Glomerular endothelial cell (primary cell): ENCODE measurements at places on chromosomes 7 and 10. TPM values are rescaled to one million over a fixed set of nuclear protein-coding genes. Genes with fewer than 3 reads are reported as not detected.

DNA sequence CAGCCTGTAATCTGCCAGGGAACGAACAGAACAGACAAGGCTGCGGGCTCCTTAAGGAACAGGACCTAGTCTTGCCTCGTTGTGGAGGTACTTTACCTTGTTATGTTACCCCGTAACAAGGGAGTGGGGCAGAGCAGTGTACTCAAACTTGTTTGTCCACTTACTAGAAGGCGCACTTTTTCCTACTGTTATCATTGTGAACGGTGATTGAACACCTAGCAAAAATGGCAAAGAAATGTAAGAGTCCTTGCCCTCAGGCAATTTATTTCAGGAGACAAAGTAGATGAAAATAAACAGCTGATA lies 620 bp upstream of the IMPDH1 start:
- no peak for DNase-seq

AKR1E2 gene
- total RNA-seq: 6.9 and 16.3 TPM in 2 replicates

GRCh38 chr10:96681524-96681923 lies 38.8 kb downstream of the PIK3AP1 start:
- DNase-seq: no peak

DNA sequence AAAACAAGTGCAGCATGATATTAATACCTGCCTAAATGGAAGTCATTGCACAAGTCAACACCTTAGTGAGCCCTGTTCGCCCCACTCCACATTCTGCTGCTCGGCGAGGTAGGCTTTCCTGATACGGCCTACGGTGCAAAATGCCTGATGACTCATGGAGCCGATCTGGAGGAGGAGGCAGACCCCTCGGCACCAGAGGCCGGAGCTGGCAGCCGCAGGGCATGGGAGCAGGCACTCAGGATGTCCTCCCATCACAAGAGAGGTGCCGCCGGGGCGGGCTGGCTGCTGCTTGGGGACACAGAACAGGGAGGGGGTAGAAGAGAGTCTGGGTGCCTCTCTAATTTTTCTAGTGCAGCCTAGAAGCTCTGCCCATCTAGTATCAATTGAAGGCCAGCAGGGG lies 418.5 kb upstream of the MGMT start:
- DNase-seq: no peak

CPN1 gene
- not detected in 2 replicates for total RNA-seq

H2BK1 gene
- not detected in 2 replicates for total RNA-seq

DNA sequence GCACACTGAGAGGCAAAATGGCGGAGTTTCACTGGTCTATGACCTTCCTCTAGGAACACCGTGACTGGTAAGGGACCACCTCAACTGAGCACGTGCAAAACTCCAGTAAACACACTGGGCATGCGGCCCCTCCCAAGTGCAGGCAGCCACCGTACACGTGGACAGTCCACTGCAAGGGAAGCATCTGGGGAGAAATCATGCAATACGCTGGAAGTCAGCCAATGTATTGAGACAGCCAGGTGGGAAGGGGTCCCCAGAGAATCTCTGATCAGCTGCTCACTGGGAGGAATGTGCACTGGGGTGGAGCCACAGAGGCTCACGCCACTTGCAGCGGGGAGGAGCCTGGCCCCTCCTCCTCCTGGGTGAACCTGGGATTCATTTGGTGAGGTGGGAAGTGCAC lies 49.3 kb downstream of the CFAP46 start:
- DNase-seq: no peak

DNA sequence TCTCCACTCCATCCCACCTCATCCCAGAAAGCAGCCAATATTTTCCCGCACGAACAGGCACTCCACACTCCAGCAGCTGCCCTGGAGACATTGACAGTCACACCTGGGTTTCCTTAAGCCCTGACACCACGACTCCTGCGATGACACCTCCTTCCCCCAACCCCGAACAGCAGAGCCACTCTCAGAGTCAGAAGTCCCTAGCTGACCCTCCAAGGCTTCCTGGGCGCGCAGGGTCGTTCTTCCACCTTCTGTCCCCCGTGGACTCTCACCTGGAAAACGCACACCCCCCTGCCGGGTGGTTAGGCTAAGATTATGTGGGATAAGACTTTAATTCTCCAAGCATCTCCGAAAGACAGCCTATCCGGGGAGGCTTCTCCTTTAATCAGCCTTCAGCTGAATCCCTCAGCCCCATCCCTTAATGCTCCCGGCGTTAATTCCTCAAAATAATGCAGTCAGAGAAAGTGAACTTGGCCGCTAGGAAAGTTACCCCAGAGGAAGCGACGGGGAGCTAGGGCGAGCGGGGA lies 1.1 kb downstream of the DENND11 start:
- no peak for DNase-seq

DNA sequence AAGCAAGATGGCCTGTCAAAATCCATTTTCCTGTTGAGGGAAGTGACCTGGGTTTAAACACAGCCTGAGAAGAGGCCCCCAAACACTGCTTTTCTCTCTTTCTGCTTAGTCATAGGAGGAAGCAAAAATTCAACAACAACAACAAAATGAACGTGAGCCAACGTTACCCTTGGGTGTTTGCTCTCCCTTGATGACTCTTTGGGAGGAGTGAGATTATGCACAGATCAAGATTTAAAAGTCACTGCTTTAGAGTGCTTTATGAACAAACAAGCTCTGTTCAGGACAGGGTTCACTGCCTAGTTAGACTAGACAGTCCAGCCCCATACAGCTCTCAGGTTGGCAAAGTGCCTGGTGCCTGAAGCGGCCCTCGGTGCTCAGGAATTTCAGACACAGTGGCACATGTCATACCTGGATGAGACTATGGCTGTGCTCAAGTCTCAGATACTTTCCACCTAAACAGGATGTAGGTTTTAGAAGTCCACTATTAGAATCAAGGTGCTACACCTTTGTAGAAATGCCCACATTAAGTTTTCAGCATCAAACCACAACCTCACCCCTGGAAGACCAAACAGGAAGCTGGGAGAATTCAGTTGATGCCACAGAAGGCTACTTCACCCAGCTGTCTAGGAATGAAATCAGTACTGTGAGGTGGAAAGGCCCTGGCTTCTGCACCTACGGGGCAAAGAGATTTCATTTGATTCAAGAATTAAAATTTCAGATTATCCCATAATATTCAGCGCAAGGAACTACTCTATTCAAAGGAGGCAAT lies 38.7 kb downstream of the DENND11 start:
- DNase-seq: no peak

IGFBP1 gene
- total RNA-seq: not detected in 2 replicates

- DNase-seq: no peak
These were observed 351.9 kb downstream of the CXCL12 start for GRCh38 chr10:44033008-44033407.

GRCh38 chr7:2010551-2011265 lies 222.0 kb downstream of the MAD1L1 start:
- no peak for DNase-seq

DNA sequence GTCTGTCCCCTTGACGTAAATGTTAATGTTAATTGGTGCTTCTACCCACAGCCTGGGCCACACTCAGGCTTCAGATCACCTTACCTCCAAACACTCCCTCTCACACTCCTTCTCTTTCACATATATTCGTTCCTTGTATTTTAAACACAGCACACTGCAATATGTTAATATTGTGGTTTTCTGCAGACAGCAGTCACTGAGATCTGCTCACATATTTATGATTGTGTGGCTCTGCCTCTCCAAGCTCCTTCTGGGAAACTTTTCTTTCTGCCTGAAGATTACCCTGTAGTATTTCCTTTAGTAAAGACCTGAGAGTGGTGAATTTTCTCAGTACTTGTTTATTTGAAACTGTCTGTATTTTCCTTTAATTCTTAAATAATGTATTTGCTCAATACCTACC lies 104.7 kb downstream of the VWC2 start:
- DNase-seq: no peak

DNA sequence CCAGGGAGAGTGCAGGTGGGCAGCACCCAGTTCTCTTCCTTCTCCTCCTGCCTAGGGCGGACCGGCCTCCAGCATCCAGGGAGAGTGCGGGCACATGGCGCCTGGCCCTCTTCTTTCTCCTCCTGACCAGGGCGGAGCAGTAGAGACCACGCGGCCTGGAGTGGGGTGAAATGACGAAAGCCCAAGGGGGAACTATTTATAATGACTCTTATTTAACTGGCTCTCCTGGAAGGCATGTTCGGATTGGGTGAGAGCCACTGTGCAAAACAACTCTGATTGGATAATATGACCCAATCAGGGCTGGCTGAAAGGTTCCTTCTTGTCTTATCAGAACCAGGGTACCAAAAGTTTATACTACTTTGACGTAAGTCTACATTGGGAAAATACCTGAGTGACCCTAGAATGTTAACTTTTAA lies 63.1 kb downstream of the ZNF37A start:
- no peak for DNase-seq

DNA sequence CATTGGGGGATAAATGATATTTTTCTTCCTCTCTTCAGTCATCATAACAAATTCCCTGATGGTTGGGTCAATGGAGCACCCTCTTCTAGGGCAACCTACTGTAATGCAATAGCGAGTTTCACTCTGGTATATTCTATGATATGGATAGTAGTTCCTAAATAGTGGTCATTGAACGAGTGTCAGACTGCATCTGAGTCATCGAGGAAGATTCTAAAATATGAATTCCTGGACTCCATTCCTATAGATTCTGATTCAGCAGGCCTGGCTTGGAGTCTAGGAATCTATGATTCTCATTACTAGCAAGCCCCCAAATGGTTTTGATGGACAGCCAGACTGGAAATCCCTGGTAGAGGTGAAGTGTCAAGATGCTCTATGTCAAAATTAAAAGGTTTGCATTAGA lies 254.5 kb downstream of the BUB3 start:
- DNase-seq: no peak

GRCh38 chr10:127029061-127029460 lies 123.8 kb downstream of the DOCK1 start:
- DNase-seq: no peak

- no peak for DNase-seq
These were observed 51.9 kb downstream of the ZNF365 start for GRCh38 chr10:62426086-62426485.

GRCh38 chr10:97718659-97719142 lies 5.2 kb downstream of the MARVELD1 start:
- DNase-seq: no peak

ELOVL3 gene
- not detected in 2 replicates for total RNA-seq

CPEB3 gene
- 0.63 and 1.6 TPM in 2 replicates for total RNA-seq

- DNase-seq: no peak
These were observed 33.9 kb downstream of the VWDE start for GRCh38 chr7:12369756-12370155.

DOCK1 gene
- 53.8 and 90.4 TPM in 2 replicates for total RNA-seq

- no peak for DNase-seq
These were observed 51.2 kb downstream of the GTF2I start for GRCh38 chr7:74708569-74709275.

DNA sequence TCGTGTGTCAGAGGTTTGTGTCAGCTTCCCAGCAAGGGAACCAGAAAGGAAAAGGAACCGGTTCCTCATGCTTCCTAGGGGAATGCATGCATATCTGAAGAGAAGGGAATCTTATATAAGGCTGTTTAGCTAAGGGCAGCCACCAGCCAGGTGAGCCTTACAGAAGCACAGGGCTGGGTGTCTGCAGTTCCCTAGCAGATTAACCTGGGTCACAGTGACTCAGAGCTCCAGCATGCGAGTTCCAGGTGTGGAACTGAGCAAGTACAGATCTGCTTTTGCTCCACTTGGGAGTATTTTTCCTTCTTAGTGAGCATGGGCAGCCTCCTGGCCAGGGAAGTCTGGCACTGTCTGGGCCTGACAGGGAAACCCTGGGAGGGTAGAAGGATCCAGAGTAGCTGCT lies 957 bp upstream of the ANKRD2 start:
- DNase-seq: no peak

NEUROD6 gene
- not detected in 2 replicates for total RNA-seq

DNA sequence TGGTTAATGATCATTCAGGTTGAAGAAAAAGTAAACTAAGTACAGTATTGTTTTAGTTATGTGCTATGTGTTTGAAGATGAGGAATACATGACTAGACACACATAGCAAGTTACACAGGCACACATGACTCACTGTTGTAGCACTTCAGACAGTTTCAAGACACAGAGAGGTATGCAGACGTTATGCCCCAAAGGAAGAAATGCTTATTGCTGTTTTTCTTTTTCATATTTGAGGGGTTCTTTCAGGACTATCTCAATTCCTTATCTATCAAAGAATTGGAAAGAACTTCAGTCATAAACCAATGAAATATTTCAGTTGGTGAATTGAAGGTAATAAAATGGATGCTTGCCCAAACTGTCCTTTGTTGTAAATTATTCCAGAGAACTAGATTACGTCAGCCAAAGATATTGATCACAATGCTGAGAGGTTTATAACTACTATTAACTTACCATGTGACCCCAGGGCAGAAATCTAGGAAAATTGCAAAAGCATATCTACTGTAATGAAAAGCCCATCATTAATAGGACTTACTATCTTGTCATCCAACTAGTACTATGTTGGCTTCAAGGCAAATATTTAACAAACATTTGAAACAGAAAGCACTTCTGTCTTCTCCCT lies 61.2 kb upstream of the CAPZA2 start:
- no peak for DNase-seq

VAX1 gene
- total RNA-seq: not detected in 2 replicates

DNA sequence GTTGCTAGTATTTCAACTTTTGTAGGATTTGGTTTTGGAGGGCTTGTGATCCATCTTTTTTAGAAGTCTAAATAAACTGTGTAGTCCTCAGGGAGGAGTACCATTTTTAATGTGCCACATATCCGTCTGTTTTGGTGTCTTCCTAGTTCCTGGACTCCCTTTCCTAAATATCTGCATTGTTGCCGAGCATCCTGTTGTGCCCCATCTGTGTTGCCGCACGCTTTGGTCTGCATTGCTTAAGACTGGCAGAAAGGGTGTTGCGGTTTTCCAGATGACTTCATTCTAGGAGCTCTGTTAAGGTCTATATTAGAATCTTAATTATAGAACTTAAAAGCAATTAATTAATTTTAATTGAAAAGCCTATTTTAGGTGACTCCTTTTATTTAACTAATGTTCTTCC lies 49.4 kb downstream of the RBM33 start:
- DNase-seq: no peak

GRCh38 chr7:69605070-69605469 lies 6.8 kb downstream of the AUTS2 start:
- DNase-seq: no peak

DNA sequence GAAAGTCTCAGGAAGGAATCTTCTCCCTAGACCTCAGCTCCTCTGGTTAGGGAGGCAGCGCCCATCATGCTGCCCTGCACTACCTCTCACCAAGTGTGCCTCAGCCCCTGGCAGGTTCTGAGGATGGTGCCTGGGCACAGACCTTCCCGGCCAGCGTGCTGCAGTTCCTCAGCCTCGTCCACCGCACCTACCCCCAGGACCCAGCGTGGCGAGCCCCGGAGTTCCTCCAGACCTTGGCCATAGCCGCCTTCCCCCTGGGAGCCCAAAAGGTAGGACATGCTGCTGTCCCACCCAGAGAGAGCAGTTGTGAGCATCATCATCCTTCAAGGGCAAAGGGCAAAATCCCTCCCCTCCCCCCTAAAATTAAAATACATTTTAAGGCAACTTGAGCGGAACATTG lies 122.5 kb downstream of the LRRC18 start:
- no peak for DNase-seq
